Cardiac muscle cell (in vitro differentiated cells and primary cell): ENCODE measurements at places on chromosomes 16 and 17.

DNA sequence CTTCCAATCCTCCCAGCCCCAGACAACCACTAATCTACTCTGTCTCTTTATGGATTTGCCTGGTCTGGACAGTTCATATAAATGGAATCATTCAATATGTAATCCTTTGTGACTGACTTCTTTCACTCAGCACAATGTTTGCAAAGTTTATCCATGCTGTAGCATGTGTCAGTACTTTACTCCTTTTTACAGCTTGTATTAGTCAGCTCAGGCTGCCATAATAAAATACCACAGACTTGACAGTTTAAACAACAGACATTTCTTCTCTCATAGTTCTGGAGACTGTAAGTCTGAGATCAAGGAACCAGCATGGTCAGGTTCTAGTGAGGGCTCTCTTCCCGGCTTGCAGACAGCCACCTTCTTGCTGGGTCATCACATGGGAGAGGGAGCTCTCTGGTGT lies 41.3 kb downstream of the GPRC5B start:
- DNase-seq = no peak

- DNase-seq = peak; percentile 92
Observed at GRCh38 chr17:81868674-81869220, 2.4 kb downstream of the ARHGDIA start.

- peak; percentile 92 for DNase-seq
Observed at GRCh38 chr16:67514382-67514828, 14.2 kb upstream of the RIPOR1 start.

GRCh38 chr16:72722552-72722951 lies 325.4 kb downstream of the ZFHX3 start:
- DNase-seq = no peak
